Prostate gland (tissue), 2 donors: ENCODE measurements at places on chromosomes 6 and 20. TPM values are rescaled to one million over a fixed set of nuclear protein-coding genes. Genes with fewer than 3 reads are reported as not detected.

The SLX4IP gene
- 8.2 TPM for total RNA-seq

The ZNF184 gene
- 6.2 TPM for total RNA-seq

The OPRL1 gene
- total RNA-seq: 2.9 TPM

The CYP39A1 gene
- total RNA-seq: 17.6 TPM

The SPEF1 gene
- total RNA-seq: 1.6 TPM

The B3GAT2 gene
- 0.09 TPM for total RNA-seq

The NHSL1 gene
- total RNA-seq: 10.7 TPM

The RBM24 gene
- 13.8 TPM for total RNA-seq

The C20orf141 gene
- total RNA-seq: 4.4 TPM

The GPX5 gene
- not detected for total RNA-seq
